NCI-H1930 (cell line): ENCODE measurements at places on chromosomes 6 and 20.

GRCh38 chr6:111609827-111610526, 4.3 kb upstream of the TRAF3IP2 start:
- no peak for DNase-seq

GRCh38 chr6:39298061-39298460, 16.2 kb downstream of the KCNK17 start:
- no peak for DNase-seq

DNA sequence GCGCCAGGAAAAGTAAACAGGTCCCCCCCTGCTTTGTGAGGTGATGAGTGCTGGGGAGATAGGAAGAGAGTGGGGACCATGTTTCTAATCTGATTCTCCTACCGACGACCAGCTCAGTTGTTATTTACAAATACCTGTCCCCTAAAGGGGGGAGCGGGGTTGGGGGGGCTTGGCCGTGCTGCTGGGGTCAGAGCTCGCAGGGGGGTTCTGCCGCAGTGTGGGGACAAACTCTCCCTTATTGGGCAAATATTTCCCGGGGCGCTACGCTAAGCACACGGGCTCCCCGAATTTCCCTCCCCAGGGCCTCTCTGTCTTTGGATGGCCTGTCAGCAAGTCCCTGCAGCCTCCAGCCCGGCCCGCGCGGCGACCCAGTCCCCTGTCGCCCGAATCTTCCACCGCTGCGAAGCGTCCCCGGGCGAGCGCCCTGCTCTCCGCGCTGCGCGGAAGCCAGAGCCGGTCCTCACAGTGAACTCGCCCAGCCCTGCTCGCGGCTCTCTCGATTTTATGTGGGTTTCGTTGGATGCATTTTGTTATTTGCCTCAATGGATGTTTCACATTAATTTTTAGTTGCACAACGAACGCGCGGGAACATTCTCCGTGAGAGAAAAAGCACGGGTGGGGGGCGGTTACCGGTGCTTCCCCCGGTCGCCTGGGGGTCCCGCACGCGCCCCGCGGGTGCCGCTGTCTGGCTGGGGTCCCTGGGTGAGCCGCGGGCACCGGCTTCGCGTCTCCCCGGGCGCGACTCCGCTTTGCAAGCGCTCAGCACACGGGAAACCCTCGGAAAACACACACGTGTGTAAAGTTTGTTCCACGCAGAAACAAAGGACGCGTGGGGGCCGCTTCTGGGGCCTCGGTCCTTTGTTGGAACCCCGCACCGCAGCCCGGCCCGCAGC, 1.5 kb upstream of the STX16 start:
- DNase-seq, result no peak

DNA sequence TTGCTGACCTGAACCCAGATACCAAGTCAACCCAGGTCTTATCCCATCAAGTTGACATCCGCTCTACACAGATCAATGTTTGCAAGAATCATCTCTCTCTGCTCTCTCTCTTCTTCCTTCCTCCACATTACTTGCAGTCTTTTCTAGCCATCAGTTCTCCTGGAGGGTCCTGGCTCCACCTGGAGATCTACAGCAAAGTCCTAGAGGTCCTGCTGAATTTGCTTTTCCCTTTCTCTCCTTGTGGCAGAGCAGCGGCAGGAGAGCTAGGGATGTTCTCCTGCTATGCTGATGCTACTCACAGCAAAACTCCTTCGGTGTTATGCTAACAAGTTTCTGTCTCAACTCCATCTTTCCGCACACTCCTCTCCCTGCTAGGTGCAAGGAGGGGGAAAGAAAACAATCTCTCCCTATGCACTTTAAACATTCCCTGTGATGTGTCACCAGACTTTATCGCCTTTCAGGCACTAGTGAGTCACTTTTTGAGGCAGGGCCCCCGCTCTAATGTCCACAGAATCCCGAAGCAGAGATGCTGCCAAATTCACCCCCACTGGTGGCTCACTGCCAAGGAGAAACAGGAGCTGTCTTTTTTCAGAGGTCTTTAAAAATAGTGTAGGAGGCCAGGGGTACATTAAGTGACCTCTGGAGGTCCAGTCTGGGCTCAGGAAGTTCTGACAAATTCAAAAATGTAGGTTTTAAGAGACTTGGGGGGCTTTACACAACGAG, 62.6 kb downstream of the FAM50B start:
- DNase-seq, result no peak

- no peak for DNase-seq
Measured at GRCh38 chr6:132198040-132198439, 203.2 kb downstream of the MOXD1 start.

DNA sequence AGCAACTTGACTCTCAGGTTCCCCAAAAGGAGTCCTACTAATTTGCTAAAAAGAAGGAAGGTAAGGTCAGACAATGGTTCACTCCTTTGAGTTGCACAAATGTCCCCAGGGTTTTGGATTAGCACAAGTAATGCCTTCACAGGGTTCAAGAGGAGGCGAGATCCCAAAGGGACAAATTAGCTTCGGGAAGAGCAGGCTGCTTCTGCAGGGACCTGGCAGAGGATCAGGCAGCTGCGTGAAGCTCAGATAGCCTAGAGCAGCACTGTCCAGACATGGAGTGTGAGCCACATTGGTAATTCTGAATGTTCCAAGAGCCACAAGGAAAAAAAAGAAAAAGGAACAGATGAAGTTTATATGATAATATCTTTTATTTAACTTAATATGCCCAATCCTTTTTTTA, 115.4 kb downstream of the CFAP61 start:
- no peak for DNase-seq

DNA sequence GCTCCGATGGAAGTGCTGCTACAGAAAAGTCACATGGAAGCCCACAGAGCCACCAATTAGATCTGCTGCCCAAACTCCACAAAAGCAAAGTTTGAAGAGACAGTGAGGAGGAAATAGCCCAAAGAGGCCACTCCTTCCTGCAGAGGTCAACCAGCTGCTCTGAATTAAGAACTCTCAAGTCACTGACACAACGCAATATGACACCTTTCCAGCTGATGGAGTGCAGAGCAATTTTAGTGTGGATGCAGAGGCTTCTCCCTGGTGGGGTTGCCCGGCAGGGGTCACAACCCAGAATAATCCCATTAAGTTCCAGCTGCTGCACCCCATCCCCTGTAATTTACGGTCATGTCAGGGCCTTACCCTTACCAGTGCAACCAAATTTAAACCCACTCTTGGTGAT, 361.9 kb upstream of the JARID2 start:
- DNase-seq, result no peak

DNA sequence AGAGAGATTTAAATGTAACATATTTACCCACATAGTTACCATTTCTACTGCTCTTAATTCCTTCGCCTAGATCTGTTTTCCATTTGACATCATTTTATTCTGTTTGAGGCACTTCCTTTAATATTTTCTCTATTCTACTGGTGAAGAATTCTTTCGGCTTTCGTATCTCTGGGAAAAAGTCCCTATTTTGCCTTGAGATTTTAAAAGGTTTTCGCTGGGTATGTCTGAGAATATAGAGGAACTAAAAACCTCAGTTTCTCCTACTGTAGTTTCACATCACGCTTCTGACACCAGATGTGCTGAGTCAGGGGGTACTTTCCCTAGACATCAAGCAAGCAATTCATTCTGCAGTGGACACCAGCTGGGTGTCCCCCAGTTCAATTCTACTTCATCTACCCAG, 61.7 kb downstream of the E2F3 start:
- no peak for DNase-seq

DNA sequence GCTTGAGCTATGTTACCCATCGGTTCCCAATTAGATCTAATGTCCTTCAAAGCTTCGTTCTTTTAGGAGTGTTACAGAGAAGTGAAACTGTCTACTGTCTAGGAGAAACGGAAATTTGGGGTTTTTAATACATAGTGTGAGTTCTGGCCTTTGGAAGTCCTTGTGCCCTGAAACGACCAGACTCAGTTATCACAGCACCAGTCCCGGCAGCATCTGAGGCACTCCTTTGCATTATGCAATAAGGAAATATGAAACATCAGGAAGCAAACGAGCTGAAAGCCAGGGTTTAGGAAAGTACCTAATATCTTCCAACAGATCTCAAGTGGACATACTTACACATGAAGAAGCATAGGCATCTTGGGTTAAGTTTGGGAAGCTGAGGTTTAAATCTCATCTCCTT, 61.8 kb upstream of the ADGRF1 start:
- DNase-seq, result no peak

GRCh38 chr6:27679964-27680694, 207.2 kb upstream of the ZNF184 start:
- no peak for DNase-seq

- no peak for DNase-seq
Measured at GRCh38 chr6:137734005-137734874, 132.8 kb upstream of the TNFAIP3 start.

DNA sequence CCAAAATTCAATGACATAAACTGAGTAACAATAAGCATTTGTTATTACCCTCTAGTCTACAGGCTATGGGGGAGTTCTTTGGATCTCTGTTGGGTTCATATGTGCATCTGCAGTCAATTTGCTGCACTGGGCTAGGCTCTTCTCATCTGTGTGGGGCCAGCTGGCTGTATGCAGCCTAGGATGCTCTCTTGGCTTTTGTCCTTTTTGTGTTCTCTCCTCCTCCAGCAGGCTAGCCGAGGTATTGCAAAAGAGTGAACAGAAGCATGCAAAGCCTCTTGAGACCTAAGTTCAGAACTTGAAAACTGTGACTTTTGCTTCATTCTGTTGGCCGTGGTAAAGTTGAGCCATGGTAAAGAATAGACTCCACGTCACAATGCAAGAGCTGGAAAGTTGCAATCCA, 62.8 kb upstream of the FOXO3 start:
- peak; percentile 8 for DNase-seq

DNA sequence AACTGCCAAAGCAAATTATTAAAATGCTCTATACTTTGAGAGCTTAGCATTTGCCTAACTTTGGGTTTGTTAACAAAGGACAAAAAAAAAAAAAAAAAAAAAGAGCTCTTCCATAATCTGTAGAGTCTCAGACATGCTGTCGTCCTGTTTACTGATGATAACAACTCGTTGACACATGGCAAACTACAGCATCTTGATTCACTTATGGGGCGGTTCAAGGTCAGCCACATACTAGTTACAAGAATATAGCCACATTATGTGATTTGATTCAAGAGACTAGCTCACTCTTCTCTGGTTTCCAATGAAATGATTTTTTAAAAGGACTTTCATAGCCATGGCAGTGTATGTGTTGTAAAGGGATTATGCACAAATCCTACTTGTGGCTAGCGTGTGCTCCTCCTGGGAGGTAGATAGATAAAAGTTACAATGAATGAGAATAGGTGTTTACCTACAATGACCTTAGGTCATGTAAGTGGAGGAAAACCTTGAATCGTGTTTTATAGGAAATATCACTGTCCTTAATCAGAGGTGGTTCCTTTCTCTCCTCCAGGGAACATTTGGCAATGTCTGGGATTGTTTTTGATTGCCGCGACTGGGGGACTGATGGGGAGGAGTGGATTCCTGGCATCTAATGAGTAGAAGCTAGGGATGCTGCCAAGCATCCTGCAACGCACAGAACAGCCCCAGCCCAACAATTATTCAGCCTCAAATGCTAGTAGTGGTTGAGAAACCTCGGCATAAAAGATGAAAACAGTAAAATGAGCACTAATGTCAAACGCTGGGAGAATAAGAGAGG, 969.2 kb upstream of the SLC35B3 start:
- no peak for DNase-seq

GRCh38 chr6:1619098-1619672, 9.5 kb downstream of the FOXC1 start:
- no peak for DNase-seq

- DNase-seq, result no peak
Measured at GRCh38 chr6:52992980-52993920, 1.8 kb downstream of the GSTA4 start.

DNA sequence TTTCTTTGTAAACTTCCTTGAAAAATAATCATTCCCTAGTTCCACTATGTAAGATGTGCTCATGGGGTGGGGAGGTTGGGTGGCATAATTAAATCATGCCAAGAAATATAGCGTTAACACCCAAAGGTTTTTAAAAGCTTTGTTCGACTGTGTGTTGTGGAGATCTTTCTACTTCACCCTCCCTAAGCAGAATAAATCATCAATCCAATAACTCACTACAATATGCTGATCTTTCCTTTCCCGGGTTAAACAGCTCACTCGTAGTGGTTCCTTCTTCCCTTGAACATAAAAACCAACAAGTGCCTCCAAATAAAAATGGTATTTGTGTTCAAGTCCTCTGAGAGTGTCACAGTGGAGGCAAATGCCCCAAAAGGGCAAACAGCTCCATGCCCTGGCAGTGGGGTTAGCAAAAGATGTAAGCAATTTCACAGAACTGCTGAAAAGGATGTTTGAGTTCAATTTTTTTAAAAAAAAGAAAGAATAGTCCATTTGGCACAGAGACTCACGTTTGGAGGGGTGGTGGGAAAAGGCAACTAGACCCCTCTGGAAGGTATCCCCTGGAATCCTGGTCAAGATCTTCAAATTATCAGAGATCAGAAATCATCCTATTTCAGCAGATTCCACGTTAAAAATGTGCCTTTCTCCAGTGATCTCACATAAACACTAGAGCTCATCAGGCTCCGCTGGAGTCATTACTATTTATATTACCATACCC, 99.1 kb downstream of the TFAP2A start:
- no peak for DNase-seq

- DNase-seq, result no peak
Measured at GRCh38 chr6:28351087-28351486, 1.3 kb downstream of the ZKSCAN3 start.

GRCh38 chr6:127496471-127496870, 22.7 kb downstream of the MTCL3 start:
- no peak for DNase-seq

GRCh38 chr6:20455251-20455940, 53.7 kb downstream of the E2F3 start:
- DNase-seq, result no peak

GRCh38 chr6:1004885-1005630, 306.8 kb upstream of the FOXQ1 start:
- no peak for DNase-seq

GRCh38 chr6:24458134-24458533, 31.2 kb downstream of the GPLD1 start:
- no peak for DNase-seq

- DNase-seq, result no peak
Measured at GRCh38 chr6:11552442-11552841, 14.9 kb downstream of the TMEM170B start.

- no peak for DNase-seq
Measured at GRCh38 chr6:163094881-163095280, 319.6 kb upstream of the QKI start.
